ENCODE measurements at places on chromosomes 5 and 9.
A peak's percentile ranks its signal among the peaks of the same experiment; 100 is the strongest.

DNA sequence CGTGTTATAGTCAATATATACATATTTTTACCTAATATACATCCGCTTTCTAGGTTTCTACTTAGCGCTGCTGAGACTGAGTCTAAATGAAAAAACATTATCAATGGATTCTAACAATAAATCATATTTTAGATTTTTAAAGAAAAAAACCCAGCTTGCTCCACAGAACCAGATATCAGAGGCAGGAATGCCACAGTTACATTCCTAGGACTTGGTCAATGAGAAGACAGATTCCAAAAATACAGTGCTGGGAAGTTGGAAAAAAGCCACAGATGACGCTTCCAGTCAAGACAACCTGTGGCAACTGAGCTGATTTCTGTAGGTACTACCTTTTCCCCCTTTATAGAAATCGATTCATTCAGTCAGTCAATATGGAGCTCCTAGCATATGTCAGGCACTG, 577 bp upstream of the CCDC112 start:
- peak; percentile 13 for DNase-seq

DNA sequence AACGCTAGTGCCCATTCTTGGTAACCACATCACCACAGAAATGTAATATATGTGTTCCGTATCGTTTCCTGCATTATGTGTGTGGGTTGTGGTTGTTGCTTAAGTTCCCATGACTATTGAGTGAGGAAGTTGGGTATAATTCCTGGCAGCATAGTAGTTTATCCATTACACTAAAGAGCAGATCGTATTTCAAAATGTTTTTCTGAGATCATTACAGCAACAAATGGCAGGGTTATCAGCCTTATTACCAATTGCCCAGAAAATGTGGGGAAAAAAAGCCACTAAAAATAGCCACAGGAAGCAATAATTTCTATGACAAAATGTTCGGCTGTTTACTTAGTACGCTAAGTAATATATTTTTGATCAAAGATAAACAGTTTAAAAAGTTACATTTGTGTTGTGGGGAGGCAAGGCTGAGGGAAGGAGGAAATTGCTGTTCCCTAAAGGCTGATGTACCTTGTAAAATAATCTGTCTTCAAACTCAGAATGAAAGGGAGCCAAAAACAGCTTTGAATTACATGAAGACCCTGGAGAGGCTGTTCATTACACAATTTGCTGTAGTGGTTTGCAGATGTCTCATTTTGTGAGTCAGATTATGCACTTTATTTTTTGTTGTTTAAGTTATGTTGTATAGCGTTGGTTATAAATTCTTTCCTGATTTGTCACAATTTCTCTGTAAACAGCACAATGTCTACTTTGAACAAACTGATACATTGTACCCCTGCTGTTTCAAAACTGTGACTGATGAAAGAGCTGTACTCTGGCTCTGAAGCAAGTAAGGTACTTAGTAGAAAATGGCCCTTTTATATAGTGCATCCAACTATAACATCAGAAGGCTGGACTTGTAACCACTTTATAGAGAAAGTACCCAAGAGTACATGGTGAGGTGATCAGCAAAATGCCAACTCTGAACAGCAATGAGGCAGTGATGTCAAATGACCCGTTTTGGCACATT, 1028.5 kb downstream of the NR2F1-AS1 start:
- peak; percentile 97 for DNase-seq

GRCh38 chr5:138349852-138350562, 2.5 kb upstream of the KDM3B start:
- DNase-seq: no peak

DNA sequence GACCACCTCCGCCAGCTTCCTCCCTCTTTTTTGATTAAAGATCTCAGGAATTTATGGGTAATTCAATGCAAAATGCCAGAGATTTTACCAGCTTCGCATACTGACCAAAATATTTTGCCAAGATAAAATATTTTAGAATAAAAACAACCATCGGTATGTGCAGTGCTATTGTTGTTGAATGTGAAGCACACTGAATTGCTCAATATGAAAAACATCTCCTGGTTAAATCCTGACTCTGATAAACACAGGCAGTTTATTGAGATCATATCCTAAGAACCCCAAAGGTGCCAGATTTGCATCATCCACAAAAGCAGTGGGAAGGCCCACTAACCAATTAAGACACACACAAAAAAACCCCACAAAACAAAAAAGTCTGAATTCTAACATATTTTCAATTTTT, 202.4 kb downstream of the GLIS3 start:
- DNase-seq: no peak

DNA sequence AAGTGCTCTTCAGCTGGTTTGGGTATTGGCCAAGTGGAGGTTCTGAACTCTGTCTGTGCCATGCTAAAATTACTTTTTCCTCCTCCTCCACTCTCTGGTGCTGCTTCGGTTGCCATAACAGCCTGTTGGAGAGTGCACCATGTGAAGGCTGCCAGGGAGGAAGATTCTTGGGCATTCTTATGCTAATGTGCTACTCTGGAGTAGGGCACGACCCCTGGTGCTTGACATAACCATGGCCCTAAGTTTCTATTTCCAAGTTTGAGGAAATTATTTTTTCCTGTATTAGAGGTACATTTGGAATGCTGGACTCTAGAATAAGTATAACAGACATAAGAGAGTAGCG, 111.6 kb downstream of the ARHGAP26 start:
- no peak for DNase-seq

DNA sequence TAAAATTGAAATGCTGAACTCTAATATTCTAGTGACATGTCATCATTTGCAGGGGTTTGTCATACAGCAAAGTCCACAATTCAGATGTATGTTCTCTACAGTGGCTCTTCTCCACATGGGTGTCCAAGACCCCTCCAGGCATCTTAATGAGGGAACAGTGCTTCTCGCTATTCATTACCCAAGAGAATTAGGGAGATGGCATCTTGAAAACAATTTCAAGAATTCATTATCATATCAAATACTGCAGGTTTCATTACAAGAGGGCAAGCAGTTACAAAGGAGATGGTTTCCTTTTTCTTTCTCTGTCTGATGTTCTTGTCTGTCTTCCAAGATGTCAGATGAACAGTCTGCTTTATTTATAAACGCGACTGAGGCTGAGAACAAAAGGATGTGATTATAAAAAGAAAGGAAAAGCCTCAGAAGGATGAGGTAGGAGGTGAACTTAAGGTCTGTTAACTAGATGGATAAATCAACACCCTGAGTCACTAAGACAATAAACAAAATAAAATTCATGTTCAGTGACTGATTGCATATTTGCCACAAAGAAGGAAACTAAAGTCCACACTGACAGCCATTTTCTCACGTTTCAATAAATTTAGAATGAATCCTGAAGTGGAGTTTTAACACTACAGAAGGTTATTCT, 326.7 kb upstream of the EFNA5 start:
- peak; percentile 30 for DNase-seq

DNA sequence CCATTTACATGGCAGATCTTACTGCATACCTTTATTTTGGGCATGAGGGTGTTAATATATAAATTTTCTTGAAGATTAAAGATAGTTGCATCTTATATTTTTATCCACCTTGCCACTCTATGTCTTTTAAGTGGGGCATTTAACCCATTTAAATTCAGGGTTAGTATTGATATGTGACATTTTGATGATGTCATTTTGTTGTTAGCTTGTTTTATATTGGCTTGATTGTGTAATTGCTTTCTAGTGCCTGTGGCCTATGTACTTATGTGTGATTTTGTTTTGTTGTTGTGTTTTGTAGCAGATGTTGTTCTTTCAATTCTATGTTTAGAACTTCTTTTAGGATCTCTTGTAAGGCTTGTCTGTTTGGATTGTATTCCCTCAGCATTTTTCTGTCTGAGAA, 939.9 kb upstream of the CDH9 start:
- DNase-seq: no peak

- no peak for DNase-seq
Measured at GRCh38 chr9:88308831-88309560, 79.2 kb upstream of the SPIN1 start.

- no peak for DNase-seq
Measured at GRCh38 chr5:6850106-6850432, 136.8 kb downstream of the TENT4A start.

GRCh38 chr5:143182901-143183820, 220.3 kb downstream of the NR3C1 start:
- DNase-seq: no peak

DNA sequence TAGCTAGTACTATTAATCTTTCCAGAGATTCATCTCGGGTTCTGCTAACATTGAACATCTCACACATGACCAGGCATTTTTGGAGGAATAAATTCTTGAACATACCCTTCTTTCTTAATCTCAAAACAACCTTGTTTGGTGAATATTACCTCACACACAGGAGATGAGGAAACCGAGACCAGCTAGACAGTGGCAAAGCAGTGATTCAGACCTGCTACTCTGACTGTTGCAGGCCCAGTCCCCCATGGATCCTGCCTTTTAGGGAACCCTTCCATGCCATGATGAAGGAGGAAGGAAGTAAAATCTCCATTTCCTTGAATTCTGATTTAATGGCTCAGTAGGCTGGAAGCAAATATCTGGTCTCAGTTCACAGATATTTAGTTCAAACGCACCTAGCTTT, 2.6 kb downstream of the PCSK5 start:
- DNase-seq: no peak

DNA sequence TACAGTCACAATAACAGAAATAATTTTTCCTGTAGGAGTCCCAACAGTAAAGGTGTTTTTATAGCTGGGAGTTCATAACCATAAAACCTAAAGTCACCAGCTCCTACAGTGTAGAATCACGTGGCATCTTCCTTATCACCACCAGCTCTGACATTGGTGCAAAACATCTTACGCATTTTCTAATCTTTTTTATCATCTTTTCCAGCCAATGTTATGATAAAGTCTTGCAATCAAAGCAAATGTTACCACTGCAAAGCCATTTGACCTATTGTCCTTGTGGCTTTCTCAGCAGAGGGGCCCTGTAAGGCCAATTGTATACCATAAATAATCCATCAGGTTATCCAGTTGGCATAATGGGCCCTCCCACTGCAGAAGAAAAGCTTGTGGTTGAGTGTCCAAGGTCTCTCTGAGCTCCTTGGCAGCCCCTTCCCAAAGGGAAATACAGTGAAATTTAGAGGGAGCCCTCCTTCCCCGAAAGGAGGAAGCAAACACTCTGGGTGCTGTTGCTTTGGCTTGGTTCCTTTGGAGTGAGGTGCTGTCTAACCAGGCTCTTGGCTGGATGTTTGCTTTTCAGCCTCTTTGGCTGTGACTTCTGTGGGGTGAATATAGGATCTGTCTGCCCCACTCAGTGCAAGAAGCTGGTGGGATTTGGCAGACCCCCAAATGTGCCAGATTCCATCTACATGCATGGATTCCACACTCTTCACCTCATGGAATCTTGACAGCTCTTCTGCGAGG, 29.3 kb upstream of the CPEB4 start:
- no peak for DNase-seq

- no peak for DNase-seq
Measured at GRCh38 chr5:149372076-149372795, 6.9 kb downstream of the IL17B start.

GRCh38 chr5:65276178-65276890, 205.4 kb downstream of the ADAMTS6 start:
- no peak for DNase-seq

DNA sequence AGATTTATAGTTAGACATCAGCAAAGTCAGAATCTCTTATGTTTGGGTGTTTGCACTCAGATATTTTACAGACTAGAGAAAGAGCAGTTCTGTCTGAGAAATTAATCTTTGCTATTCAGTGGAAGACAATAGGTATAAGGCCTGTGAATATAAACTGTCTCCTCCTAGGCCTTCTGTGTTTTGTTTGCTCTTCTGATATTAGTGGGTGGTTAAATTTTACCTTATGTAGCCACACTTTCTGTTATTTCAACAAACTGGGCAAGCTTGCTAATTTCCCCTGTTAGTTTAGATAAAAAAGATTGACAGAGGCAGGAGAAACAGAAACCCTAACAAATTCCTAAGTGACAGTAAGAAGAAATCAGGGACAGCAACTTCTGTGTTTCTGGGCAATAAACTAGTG, 141.6 kb downstream of the ARHGAP26 start:
- DNase-seq: no peak

DNA sequence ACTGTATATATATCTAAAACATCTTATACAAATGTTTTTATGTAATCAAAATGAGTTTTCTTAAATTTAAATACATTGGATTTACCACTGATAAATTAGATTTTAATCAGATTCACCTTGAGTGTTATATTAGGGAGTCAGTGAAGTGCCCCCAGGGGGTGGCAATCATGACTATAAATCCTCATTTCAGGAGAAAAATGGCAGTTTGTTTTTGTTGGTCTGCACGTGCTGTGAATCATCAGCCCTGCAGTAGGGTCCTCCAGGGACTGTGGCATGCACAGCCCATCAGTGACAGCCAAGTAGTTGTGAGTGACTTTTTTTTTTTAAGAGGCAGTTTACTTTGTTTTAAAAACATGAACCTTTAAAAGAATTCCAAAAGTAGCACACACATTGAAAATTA, 65.2 kb downstream of the ZSWIM6 start:
- DNase-seq: peak; percentile 60

- no peak for DNase-seq
Measured at GRCh38 chr9:129237803-129238202, 59.7 kb upstream of the IER5L start.

DNA sequence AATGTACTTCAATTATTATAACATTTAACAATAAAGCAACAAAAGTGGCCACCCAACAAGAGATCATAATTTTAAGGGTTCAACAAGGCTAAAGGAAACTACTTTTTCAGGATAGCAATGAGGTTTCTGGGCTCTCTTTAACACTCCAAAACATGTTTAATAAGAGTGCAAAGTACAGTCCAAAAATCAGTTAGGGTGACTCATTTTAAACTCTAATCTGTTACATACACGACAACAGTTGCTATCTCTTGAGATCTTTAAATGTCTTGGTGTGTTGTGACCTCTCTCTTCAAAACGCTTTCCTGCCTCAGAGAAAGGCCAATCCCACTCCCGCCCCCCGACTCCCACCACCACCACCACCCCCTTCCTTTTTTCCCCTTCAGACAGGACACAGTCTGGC, 11.5 kb downstream of the NFIB start:
- no peak for DNase-seq

GRCh38 chr5:60026161-60026560, 132.6 kb upstream of the PDE4D start:
- no peak for DNase-seq

GRCh38 chr5:158519433-158520021, 580.2 kb downstream of the EBF1 start:
- no peak for DNase-seq

- DNase-seq: no peak
Measured at GRCh38 chr5:14574891-14575508, 6.6 kb upstream of the OTULINL start.

DNA sequence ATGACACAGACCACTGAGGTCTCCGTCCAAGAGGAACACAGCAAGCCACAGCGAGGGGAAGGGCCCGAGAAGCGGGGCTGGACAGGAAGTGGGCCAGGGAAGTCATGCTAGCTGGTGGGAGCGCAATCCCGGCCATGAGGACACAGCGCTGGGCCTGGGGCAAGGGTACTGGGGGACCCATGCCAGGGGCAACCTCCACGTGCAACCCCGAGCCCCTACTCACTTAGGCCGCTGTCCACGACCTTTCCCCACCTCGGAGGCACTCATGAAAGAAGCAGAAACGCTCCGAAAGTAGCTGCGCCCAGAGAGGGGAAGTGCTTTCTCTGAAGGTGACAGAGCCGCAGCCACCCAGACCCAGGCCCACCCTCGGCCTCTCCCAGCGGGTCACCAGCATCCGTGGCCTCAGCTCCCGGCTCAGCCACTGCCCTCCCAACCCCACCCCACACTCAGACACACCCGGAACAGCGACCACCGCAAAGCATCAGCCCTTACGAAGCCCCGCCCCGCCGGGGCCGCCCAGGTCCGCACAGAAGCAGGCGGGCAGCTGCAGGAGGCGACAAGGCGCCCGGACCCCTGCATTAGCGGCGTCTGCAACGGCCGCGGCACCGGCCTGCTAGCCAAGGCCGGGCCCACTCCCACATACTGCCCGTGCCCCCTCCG, 782 bp downstream of the BICD2 start:
- DNase-seq: peak; percentile 58
